ENCODE measurements at places on chromosomes 4 and X. TPM values are rescaled to one million over a fixed set of nuclear protein-coding genes. Genes with fewer than 3 reads are reported as not detected.

PPP1R2C gene
- not detected for total RNA-seq

NUDT10 gene
- total RNA-seq: 0.98 TPM

ARHGAP24 gene
- total RNA-seq: 5.7 TPM

YIPF6 gene
- total RNA-seq: 34.8 TPM

SPANXN3 gene
- not detected for total RNA-seq

PLP1 gene
- not detected for total RNA-seq

AMBN gene
- total RNA-seq: not detected

NHSL2 gene
- 0.37 TPM for total RNA-seq

PSAPL1 gene
- total RNA-seq: 0.33 TPM

LDB2 gene
- total RNA-seq: not detected

NPY5R gene
- total RNA-seq: not detected

ARX gene
- 0.39 TPM for total RNA-seq

HAUS3 gene
- 6.6 TPM for total RNA-seq

CENPVL2 gene
- not detected for total RNA-seq

FGFBP2 gene
- 0.13 TPM for total RNA-seq

GABRG1 gene
- total RNA-seq: not detected

HSD17B13 gene
- total RNA-seq: 0.07 TPM

DCAF8L1 gene
- not detected for total RNA-seq

SH3TC1 gene
- total RNA-seq: 18.9 TPM

MAGEB10 gene
- total RNA-seq: not detected

AIMP1 gene
- 39.2 TPM for total RNA-seq

ARMCX5 gene
- total RNA-seq: 13.3 TPM

CXCR3 gene
- 0.10 TPM for total RNA-seq

MTM1 gene
- total RNA-seq: 7.0 TPM

SAGE1 gene
- 0.07 TPM for total RNA-seq

ADH7 gene
- total RNA-seq: not detected
